MG63 (cell line): ENCODE measurements at places on chromosomes 2 and 18.

DNA sequence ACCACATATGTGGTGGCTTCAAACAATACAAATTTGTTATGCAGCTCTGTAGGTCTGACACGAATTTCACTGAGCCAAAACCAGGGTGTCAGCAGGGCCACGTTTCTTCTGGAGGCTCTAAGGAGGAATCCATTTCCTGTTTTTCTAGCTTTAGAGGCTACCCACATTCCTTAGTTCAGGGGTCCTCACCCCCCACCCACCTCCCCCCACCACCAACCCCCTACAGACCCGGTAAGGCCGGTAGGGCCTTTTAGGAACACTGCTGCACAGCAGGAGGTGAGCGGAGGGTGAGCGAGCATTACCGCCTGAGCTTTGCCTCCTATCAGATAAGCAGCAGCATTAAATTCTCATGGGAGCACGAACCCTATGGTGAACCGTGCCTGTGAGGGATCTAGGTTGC, 10.6 kb upstream of the SLC39A10 start:
- no peak for DNase-seq

- DNase-seq, result no peak
These were observed 6.3 kb upstream of the AMER3 start for GRCh38 chr2:130749078-130749477.

DNA sequence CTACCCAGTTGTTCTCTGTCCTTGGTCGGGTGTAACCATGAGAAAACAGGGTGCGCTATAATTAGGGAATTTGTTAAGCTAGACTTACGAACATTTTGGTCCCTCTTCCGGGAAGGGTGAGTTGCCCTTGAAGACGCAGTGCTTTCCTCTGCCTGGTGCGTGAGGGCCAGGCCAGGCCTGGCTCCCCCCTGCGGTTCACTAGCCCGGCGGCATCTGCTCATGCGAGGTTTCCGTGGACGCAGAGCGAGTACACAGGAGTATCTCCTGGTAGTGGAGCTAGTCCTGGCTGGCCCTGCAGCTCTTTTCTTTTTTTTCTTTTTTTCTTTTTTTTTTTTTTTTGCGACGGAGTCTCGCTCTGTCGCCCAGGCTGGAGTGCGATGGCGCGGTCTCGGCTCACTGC, 148.8 kb downstream of the PTGR3 start:
- DNase-seq, result no peak

DNA sequence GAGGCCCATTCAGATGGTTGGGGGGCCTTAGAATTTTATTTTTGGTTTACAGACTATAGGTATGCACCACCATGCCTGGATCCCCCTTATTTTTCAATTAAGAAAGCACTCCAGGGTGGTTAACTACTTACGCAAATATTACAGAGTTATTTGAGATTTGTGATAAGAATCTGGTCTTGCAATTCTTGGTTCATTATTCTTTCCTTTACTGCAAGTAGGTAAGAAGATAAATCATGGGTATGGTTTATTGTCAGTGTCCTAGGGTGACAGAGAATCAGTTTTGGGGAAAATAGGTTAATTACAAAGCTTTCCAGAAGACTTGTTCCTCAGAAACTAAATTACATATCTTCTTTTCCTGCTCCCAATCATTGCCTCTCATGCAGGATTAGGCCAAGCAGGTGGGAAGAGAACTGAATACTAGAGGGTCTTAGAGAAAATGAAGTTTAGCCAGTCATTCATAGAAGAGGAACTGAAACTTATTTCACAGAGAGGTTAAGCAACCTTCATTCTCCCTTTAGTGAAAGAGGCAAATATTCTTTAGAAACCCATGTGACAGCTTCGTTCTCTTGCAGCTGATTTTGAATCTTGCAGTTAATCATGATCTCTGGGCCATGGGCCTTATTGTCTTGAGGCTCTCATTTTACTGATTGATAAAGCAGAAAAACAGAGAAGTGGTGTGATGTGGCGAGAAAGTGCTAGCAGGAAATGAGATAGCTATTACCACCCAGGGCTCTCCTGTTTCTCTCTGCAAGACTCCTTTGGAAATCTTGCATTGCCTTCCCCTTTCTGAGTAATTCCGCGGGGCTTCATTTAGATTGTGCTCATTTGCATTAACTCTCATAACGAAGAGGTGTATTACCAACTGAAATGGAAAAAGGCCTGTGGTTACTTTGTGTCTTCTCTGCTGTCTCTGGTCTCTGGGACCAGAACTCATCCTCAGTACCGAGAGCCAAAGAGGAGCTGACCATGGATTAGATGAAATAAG, 44.8 kb upstream of the ARHGAP25 start:
- no peak for DNase-seq
